ENCODE measurements at places on chromosomes 7 and 10.
A peak's percentile ranks its signal among the peaks of the same experiment; 100 is the strongest.

- DNase-seq, result no peak
These were observed 666 bp downstream of the TMEM139 start for GRCh38 chr7:143285470-143285778.

DNA sequence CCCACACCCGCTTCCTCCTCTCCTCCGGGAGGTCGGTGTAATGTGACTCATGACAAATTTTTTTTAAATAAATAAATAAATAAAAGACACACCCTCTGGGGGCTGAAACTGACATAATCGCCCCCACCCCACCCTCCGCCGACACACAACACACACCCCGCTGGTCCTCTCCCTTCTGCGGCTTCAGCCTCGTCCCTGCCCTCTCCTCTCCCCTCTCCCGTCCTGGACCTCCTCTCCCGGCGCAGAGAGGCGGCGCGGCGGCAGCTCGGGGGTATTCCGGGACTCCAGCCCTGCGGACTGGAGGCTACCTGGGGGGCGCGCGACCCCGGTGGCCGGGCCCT, 686 bp downstream of the ABI1 start:
- DNase-seq, result peak; percentile 36

DNA sequence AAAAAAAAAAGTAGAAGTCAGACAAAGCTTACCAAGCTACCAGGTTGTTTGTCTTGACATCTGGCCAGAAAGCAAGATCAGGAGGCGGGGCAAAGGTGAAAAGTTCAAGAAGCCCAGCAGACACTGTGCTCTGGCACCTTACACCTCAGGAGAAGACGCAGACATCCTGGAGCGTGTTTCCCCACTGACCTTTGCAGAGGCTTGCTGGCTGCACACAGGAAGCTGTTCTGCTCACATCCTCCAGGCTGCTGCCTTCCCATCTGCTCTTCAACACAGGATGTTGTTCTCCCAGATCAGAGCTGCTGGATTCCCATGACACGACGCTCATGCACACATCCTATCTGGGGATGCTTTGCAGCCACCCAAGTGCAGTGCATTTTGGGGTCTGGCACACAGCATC, 174.4 kb upstream of the KIAA1217 start:
- DNase-seq, result no peak

GRCh38 chr7:96562966-96563365, 146.7 kb downstream of the SEM1 start:
- no peak for DNase-seq

DNA sequence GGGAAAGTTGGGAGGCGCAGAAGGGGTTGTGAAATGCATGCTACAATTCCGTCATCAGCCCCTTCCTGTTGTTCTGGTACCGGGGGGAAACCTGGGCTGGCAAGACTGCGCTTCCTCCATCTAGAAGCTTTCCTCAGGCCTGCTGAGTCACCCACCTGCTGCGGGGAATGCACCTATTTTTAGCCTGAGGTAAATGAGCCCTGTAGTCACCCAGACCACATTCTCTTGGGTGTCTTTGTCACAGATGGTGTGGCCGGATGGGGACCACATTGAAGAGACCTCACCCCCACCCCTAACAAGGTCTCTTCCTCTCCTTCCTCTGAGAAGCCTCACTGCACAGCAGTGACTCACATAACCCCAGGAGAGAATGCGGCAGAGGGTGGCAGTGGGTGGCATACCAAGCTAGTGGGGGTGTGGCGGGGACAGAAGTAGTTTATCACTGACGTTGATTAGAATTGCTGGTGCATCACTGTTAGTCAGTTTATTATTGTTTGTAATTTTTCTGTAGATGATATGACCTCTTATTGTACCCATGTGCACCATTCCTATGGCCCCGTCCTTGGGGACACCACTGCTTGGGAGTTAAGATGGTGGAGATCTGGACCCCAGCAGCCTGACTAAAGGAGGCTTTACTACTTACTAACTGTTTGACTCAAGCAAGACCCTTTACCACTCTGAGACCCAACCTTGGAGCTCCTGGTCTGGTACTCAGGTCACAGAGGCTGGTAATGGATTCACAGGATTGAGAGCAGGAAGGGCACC, 83.0 kb upstream of the DUSP5 start:
- DNase-seq, result no peak

GRCh38 chr7:2214636-2215035, 18.1 kb downstream of the MAD1L1 start:
- no peak for DNase-seq

DNA sequence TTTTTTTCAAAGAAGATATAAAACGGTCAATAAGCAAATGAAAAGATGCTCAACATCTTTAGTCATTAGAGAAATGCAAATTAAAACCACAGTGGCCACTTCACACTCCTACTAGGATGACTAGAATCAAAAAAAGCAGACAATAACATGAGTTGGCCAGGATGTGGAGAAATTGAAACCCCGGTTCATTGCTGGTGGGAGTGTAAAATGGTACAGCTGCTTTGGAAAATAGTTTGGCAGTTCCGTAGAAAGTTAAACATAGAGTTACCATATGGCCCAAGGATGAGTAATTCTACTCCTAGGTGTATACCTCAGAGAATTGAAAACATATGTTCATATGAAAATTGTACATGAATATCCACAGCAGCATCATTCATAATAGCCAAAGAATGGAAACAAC, 573.3 kb downstream of the GALNT17 start:
- DNase-seq, result no peak

DNA sequence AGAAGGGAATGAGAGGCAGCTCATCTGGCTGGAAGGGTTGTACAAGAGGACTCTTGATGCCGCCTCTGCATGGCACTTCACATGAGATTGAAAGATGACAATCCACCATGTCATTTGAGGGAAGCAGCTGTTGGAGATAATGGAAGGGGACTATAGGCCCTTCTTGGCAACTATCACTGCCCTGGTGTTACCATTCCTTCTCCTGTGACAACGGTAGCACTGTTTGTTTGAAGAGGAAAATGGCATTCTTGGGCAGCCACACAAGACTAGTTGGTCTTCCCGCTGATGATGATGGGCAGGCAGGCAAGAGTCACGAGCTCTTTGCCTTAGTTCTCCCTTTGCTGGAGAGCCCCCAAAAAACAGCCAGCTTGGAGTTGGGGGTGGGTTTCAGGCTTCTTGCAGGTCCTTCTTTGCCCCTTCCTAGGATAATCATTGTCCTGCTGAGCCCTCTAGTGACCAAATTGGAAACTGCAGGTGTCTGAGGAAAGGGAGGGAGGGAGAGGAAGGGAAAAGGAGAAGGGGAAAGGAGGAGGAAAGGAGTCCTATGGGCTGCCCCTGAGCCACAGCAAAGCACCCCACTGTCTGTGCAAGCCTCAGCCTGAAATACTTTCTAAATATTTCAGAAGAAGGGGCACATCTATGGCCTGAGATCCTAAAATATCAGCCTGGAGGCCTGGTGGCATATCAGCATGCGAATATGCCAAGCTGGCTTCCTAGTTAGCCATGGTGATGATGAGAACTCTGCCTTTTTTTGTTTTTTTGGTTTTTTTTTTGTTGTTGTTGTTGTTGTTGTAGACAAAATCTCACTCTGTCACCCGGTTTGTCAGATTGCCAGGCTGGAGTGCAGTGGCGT, 165.6 kb upstream of the KMT2E start:
- peak; percentile 15 for DNase-seq

- no peak for DNase-seq
These were observed 961.0 kb downstream of the GATA3 start for GRCh38 chr10:9015447-9015846.

DNA sequence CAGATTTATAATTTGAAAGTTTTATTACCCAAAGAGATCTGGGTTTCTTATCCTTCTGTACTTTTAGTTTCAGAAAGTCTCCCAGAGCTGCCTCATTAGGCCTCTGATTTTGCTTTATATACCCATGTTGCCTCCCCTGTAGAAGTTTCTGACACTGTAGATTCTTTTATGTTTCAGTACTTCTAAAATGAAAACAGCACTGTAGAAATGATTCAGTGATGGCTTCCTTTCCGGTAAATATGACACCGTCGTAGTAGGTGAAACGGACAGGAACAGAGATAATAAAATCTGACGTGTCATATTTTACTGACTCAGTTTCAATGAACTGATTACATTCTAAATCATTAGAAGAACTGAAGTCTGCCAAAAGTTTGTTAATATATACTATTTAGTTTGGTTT, 272.7 kb downstream of the TWIST1 start:
- no peak for DNase-seq

GRCh38 chr10:103745341-103746247, 109.8 kb downstream of the SH3PXD2A start:
- no peak for DNase-seq

- no peak for DNase-seq
These were observed at the start of gene SORCS1 for GRCh38 chr10:107163881-107164861. Gene SORCS1, minus strand, starts transcription at chr10:107164706.

GRCh38 chr7:96657347-96658021, 52.2 kb downstream of the SEM1 start:
- DNase-seq, result no peak

DNA sequence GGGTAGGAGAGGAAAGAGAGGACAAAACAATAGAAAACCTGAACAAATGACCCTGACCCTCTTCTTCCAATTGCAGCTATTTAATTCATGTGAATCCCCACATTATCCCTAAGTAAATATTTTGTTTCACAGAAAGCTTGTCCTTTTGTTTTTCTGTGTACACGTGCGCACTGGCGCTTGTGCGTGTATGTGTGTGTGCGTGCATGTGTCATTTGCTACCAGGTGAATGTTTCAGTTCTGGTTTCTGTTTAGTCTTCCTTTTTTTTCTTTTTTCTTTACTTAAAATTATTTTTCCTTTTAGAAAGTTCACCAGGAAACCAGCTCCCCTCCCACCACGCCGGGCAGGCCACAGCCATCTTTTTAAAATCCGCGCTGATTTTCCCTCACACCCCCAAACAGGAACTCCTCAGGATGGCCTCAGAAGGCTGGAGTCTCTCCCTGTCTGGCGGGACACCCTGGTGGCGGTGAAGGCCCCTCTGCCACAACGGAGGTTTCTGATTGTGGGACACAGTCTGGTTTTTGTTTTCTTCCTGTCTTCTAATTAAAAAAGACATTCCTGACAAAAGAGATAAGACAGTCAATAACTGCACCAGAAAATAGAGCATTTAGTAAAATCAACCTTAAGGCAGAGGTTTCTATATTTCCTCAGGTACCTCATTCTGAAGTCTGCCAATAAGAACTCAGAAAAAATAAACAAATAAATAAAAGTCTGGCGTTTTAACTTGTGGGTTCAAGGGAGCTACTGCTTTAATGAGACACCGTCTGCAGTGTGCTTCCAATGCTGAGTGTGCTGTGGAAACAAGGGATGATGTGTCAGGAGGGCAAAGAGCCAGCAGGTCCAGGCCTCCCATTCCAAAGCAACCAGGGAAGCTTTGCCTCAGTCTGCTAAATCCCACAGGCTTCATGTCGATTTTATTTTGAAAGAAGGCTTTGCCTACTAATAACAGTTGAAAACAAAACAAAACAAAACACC, 17.4 kb downstream of the IRF5 start:
- DNase-seq, result peak; percentile 59

- DNase-seq, result no peak
These were observed 1.4 kb downstream of the SND1 start for GRCh38 chr7:127653396-127653795.

- DNase-seq, result no peak
These were observed 234.3 kb upstream of the C7orf33 start for GRCh38 chr7:148356303-148356702.

DNA sequence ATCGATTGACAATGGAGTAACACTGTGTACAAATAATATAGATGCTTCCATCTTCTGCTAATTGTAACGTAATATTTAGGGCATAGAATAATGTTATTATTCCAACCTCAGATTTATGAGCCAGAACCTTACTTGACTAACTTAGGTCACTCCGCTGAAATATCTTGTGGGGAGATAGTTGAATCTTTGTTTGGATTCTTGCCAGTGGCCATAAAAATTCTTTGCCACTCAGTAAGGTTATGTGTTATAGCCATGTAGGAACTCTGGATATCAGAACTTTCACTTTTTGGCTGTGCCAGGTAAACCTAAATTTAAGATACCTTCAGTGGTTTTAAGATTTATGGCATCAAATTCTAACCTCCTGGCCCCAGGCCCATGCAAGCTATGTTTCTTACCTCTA, 197.6 kb downstream of the WDR11 start:
- no peak for DNase-seq

- DNase-seq, result no peak
These were observed 35.2 kb upstream of the OTUD1 start for GRCh38 chr10:23403719-23404118.

- DNase-seq, result no peak
These were observed 14.9 kb upstream of the MXI1 start for GRCh38 chr10:110192552-110192951.

GRCh38 chr10:17838080-17838648, 29.0 kb downstream of the MRC1 start:
- DNase-seq, result no peak

DNA sequence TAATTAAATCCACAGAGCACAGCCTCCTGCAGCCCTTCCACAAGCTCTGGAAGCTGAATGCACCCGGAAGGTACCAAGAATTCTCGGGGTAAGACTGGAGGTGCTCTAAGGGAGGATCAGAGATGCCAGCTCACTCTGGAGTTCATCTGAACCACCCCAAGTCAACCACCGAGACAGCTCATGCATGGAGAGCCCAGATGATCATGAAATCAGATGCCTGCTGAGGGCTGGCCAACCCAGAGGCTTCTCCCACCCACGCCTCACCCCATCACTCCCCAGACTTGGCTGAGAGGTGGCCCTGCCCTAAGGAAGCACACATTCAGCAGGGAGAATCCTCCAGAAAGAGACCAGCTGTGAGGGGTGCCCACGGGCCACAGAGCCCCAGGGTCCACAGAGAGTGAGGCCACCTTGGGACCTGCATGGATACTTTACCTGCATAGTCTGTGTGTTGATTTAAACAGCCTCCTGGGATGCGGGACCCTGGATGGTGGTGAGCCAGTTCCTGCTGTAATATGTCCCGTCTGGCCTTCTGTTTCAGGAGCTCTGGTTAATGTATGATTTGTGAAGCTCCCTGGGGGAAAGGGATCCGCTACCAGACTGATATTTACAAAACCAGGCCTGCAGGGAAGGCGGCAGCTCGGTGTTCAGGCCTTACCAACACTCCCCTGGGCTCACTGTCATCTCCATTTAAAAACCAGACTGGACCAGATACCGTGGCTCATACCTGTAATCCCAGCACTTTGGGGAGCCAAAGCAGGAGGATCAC, 64.9 kb downstream of the INSIG1 start:
- no peak for DNase-seq

GRCh38 chr10:60487543-60487942, 97.9 kb upstream of the ANK3 start:
- no peak for DNase-seq

GRCh38 chr10:102801496-102801895, 35.7 kb downstream of the CYP17A1 start:
- DNase-seq, result no peak

GRCh38 chr10:52172581-52172980, 141.5 kb upstream of the DKK1 start:
- no peak for DNase-seq

DNA sequence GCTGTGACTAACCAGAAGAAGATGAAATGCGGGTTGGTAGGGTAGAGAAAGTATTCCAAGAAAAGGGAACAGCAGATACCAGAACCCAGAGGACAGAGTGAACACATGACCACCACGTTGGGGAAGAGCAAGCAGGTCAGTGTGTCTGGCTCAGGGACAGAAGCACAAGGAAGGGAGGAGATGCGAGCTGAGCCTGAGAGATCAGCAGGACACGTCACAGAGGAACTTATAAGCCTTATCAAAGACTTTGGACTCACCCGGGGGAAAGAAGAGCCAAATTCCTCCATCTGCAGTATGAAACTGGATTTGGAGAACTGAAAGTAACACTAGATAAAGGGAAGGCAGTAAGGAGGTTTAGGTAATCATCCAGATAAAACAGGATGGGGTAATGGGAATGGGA, 232.1 kb upstream of the NPVF start:
- no peak for DNase-seq

Measured in astrocyte of the cerebellum (primary cell).